ENCODE measurements at places on chromosomes 7 and 10. TPM values are rescaled to one million over a fixed set of nuclear protein-coding genes. Genes with fewer than 3 reads are reported as not detected.

DNA sequence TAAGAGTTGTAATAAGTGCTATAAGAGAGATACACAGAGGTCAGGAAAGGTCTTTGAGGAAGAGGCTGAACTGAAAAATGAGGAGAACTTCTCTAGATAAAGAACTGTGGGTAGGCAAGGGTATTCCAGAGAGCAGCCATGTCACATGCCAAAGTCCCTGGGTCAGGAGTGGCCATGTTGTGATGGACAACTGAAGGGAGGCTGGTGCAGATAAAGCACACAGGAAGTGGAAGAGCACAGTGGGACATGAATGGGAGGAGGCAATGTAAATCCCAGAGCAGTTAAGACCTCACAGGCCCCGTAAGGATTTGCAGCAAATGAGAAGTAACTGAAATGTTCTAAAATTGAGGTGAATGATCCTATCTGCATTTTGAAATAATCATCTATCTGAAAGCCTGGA, 37.2 kb downstream of the IMMP2L start:
- no peak for DNase-seq

DNA sequence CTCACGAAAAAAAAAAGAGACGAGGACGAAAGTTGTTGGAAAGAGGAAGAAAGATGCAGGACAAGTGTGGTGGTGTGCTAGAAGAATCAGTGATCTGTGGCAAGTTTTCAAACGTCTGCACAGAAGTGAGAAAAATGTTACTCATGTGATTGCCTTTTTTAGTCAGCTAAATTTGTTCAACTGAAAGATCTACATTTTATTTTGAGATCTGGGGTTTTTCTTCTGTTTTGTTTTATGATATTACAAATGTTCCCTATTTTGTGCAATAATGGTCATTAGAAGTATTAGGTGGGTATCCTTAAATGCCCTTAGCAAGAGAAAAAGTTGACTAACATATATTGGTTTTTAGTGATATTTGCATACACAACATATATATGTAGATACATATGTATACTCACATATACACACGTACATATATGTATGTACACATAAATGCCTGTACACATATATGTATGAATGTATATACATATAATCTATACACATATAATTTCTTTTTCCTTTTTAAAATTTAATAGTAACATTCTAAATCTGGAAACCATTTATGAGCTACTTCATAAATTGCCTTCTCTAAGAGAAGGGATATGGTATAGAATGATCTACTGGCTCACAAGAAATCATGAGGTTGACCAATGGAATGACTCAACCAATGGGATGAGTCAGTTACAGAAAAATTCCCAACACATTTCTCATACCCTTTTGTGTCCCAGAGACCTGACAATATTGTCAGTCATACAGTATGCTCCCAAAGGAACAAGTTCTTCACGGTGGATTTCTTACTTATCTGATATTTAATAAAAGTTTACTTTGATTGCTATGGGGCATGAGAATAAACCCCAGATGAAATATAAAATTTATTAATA, 38.4 kb downstream of the SLC39A12 start:
- DNase-seq, result no peak

GRCh38 chr7:51639661-51640334, 323.2 kb upstream of the COBL start:
- DNase-seq, result no peak

DNA sequence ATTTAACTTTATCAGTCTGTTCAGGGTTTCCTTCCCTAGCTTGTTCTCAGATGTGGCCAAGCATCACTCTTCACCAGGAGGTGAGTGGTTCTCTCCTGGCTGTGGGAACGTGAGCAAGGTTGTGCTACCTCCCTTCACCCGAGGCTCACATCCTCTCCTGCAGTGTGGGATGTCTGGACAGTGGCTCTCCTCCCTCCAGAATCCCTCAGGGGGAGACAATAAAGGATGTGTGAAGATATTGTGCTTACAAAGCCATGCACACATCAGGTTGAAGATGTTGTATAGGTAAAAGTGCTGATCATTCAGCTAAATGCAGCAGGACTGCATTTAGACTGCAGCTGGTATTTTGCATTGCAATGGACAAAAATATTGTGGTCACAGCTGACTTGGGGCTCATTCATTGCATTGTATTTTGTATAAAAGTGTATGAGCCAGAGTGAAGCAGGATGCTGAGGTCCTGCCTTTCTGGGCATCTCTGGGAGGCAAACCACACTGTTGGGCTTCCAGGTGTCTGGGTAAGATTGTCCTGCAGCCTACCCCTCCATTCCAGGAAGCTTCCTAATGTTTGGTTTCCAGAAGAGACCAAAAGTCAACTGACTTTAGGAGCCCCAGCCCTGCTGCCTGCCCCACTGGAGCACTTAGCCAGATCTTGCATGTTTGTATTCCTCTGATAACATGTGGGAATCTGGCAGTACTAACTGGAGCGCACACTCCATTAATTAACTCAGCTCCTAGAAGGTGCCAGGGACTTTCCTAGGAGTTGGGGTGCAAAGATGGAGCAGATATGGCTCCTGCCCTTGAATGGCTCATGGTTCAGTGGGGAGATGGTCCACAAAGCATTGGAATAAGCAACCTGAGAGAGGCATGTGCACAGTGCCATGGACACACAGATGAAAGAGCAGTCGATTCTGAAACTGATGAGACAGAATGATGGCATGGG, 292.5 kb upstream of the ZNF32 start:
- DNase-seq, result no peak

DNA sequence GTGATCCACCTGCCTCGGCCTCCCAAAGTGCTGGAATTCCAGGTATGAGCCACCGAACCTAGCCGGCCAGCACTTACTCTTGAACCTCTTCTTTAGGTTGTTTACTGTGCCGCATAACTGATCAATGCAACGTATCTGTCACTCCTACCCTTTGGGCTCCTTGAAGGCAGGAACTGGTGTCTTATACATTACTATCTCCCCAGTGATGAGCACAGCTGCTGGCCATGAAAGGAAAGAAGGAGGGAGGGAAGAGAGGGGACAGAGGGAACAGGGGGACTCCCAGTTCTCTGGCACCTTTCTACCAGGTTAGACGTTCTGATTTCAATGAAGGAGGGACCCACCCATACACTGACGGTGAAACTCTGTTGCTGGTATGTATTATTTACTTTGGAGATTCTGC, 111.8 kb upstream of the NANOS1 start:
- no peak for DNase-seq

TBC1D12 gene
- 0.71 TPM for total RNA-seq

MSS51 gene
- 2.5 TPM for total RNA-seq

- no peak for DNase-seq
Observed at GRCh38 chr7:116425647-116426209, 73.8 kb upstream of the CAV2 start.

GRCh38 chr10:113447278-113447677, 105.6 kb upstream of the HABP2 start:
- no peak for DNase-seq

- no peak for DNase-seq
Observed at GRCh38 chr7:33623267-33623666, 282.1 kb upstream of the BMPER start.

- DNase-seq, result no peak
Observed at GRCh38 chr7:23075571-23075970, 30.0 kb upstream of the KLHL7 start.

GRCh38 chr10:129075508-129075907, 391.5 kb upstream of the MGMT start:
- no peak for DNase-seq

CHAT gene
- 0.24 TPM for total RNA-seq

SERPINE1 gene
- 0.45 TPM for total RNA-seq

CHST3 gene
- 0.63 TPM for total RNA-seq

- DNase-seq, result no peak
Observed at GRCh38 chr7:29495653-29496052, 68.0 kb upstream of the PRR15 start.

FGFBP3 gene
- 2.7 TPM for total RNA-seq

DNA sequence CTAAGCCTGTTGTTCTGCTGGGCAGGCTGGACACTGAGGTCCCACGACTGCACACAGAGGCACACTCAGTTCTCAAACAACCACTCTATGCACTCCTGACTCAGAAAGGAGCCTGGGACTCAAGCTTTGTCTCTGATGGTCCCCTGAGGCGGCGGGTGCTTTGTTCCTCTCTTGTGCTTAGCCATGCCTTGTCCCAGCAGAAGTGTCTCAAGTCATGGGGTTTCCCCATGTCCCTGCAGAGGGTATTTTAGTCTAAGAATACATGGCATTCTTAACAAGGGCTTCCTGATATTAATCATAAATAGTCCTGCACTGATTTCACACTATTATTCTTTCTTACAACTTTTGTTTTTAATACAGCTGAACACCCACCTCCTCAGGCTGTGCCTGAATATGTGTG, 72.5 kb downstream of the CXCL12 start:
- peak; percentile 32 for DNase-seq

GRCh38 chr10:119706521-119707278, 19.1 kb upstream of the INPP5F start:
- no peak for DNase-seq

CLEC5A gene
- not detected for total RNA-seq

DNA sequence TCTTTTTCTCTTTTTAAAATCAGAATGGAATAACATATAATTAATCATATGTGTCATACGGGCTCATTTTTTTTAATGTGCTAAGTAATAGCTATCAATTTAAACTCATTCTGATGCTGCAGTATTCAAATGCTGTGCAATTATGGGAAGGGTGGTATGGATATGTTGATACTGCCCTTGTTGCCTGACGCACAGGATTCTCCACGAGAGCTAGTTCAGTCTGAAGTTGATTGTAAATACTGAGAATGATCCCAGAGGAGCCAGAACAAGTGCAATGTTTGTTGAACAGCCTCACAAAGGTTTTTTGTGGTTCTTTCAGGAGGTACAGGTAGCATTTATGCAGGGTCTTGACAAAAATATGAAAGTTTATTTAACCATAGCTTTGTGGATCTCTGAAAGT, 13.4 kb downstream of the NPY start:
- no peak for DNase-seq

GRCh38 chr7:29987083-29987482, 2.5 kb downstream of the SCRN1 start:
- no peak for DNase-seq

GRCh38 chr10:21099291-21100062, 202.4 kb upstream of the NEBL start:
- no peak for DNase-seq

DNA sequence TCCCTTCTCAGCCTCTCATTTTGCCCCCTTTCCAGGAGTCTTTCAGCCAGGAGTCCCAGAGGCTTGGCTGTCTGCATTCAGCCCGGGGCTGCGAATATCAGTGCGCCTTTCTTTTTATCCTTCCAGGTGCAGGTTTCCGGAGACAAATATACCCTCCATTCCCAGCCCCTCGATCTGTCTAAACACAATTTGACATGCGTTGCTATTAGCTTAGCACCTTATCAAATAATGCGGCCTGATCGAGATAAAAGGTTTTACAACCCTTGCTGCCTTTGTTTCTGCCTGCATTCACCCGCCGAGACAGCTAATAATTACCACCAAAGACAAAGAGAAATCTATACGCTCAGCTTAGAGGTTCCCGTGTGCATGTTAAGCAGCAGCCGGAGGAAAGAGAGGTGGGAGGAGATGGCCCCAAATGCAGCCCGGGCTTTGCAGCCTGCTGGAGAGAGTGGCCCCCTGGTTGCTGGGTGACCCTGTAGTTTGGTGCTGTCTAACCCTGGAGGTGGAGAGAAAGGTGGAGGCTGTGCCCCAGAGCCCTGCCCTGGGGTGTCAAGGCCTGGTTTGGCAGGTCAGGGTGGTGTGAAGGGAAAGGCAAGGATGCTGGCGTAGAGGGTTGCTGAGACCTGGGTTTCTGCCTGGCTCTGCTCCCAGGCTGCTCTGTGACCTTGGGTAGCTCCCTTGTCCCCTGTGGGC, 185.3 kb downstream of the RPS24 start:
- DNase-seq, result no peak

ECHS1 gene
- 64.3 TPM for total RNA-seq

GRCh38 chr7:78176171-78176570, 377.6 kb downstream of the PHTF2 start:
- no peak for DNase-seq

VAX1 gene
- total RNA-seq, result not detected

GRCh38 chr7:6365451-6365850, 82.3 kb downstream of the DAGLB start:
- DNase-seq, result no peak

- DNase-seq, result no peak
Observed at GRCh38 chr10:58457761-58458616, 54.7 kb upstream of the BICC1 start.

LLCFC1 gene
- total RNA-seq, result not detected

DKK1 gene
- total RNA-seq, result not detected

GRCh38 chr10:6173203-6173602, 29.5 kb upstream of the PFKFB3 start:
- peak; percentile 91 for DNase-seq

SFTPA2 gene
- not detected for total RNA-seq

DNA sequence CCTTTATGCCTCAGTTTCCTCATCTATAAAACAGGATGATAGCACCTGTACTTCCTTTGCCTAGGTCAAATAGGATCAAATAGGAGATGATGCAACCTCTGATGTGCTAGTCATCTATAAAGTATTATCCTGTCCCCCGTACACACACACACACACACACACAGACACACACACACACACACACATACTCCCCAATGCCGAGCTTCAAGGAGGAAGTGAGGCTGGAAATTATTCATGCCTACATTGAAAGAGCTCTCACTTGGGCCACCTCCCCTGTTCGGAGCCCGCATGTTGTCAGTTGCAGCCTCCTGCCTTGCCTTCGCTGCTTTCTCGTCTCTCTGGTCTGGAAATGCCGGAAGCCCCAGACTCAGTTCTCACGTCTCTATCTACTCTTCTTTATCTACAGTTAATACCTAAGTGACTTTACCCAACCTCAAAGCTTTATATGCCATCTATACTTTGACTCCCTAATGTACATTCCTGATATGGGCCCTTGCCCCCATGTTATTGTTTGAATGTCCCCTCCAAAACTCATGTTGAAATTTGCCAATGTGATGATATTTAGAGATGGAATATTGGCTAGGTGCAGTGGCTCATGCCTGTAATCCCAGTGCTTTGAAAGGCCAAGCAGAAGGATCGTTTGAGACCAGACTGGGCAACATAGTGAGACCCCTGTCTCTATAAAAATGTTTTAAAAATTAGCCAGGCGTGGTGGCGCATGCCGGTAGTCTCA, 6.9 kb upstream of the UBE2H start:
- no peak for DNase-seq

GRCh38 chr10:133526957-133527588, at the start of gene CYP2E1:
Gene CYP2E1, plus strand, starts transcription at chr10:133527363. Its CDS starts 33 bp downstream, at chr10:133527396.
- DNase-seq, result no peak

GRCh38 chr10:13331646-13332045, 16.4 kb downstream of the SEPHS1 start:
- DNase-seq, result no peak

PRSS2 gene
- total RNA-seq, result not detected

GRCh38 chr10:5619362-5620211, 46.8 kb downstream of the ASB13 start:
- no peak for DNase-seq

Data from activated CD4-positive, alpha-beta T cell treated with anti-CD3 and anti-CD28 coated beads, Interleukin-2, amount 10 ng/mL, durations not matched to agents 24 days and 14 days (primary cell).